ENCODE measurements at places on chromosomes 2 and 18.

DNA sequence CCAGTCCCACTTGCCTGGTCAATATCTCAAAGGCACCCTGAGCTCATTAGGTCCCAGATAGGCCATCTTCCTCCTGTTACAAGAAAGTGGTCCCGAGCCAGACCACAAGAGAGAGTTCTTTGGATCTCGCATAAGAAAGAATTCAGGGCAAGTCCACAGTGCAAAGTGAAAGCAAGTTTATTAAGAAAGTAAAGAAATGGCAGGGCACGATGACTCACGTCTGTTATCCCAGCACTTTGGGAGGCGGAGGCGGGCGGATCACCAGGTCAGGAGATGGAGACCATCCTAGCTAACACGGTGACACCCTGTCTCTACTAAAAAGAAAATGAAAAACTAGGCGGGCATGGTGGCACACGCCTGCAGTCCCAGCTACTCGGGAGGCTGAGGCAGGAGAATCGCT lies 10.8 kb upstream of the SMAD7 start:
- no peak for DNase-seq

DNA sequence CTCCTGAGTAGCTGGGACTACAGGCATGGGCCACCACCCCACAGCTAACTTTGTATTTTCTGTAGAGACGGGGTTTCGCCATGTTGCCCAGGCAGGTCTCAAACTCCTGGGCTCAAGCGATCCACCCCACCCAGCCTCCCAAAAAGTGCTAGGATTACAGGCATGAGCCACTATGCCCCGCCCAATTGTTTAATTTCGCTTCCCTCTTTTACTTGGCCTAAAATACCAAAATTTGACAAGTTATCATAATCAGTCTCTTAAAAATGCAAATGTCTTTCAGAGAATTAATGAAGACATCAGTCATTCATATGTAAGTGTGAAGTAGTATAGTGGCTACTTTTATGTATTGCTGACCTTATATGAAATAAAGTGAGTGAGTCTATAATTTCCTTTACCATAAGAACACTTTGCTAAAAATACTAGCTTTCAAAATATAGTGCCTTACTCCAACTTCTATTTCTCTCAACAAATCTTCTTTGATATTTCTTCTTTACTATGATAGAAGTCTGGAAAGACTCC lies 9.8 kb downstream of the FBXO11 start:
- DNase-seq = no peak

- DNase-seq = no peak
These were observed 53.2 kb upstream of the CCDC85A start for GRCh38 chr2:56130463-56131070.

DNA sequence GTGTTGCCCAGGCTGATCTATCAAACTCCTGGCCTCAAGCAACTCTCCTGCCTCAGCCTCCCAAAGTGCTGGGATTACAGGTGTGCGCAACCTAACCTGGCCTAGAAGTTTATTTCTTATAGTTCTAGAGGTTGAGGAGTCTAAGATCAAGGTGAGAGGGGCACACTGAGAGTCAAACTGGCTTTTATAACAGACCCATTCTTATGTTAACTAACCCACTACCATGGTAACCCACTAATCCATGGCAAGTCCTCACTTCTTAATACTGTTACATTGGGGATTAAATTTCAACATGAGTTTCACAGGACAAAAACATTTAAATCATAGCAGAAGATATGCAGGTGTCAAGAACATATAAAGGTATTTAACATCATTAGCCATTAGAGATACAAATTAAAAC lies 50.6 kb downstream of the MDH1 start:
- DNase-seq = no peak

Measured in stimulated activated CD4-positive, alpha-beta T cell treated with anti-CD3 and anti-CD28 coated beads, Interleukin-12 subunit alpha, Interleukin-12 subunit beta, amount 100 ng/mL, for 24 hours (primary cell).